B cell (primary cell): ENCODE measurements at places on chromosomes 16 and 17. TPM values are rescaled to one million over a fixed set of nuclear protein-coding genes. Genes with fewer than 3 reads are reported as not detected.
A peak's percentile ranks its signal among the peaks of the same experiment; 100 is the strongest.

OR4D1 gene
- not detected in 2 replicates for total RNA-seq

OTOP3 gene
- not detected in 2 replicates for total RNA-seq

DNA sequence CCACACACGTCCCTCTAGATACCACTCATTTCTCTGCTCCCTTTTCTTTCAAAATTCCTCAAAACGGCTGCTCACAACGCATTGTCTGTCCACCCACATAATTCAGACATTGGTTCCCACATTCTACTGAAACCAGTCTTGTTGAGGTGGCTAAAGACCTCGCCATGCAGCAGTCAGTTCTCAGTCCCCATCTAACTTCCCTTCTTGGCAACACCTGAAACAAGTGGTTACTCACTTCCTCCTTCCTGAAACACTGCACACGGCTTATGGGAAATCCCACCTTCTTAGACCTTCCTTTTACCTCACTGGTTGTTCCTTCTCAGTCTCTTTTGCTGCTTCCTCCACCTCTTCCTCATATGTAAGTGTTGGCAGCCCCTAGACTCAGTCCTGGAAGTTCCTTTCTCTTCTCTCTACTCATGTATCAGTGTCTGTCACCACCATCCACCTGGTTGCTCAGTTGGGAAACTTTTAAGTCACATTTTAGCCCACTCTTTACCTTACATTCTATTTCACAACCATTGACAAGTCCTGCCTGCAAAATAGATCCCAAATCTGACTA is 277.1 kb downstream of the CEP112 start:
- H3K36me3 ChIP-seq: no peaks in the 10 kb centered on the region
- DNase-seq: peak; percentile 39
- peak overlapping the region; percentile 40 for H3K27ac ChIP-seq
- H3K27me3 ChIP-seq: no peaks in the 10 kb centered on the region

DNA sequence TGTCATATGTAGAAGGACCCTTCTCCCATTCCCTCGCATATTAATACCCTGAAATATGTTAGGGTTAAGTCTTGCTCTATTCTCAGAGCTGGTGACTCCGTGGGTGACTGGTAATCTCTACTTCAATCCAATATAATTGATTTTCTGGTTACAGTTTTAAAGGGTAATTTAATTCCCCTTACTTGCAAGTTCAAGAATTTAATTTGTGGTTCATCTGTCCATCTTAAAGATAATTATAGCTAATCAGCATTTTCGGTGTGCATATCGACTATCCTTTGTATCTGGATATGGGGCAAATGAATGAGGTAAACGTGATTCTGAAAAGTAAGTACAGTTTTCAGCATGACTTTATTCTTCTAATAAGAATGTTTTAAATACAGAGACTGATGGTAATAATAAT is 250.0 kb downstream of the CNTNAP4 start:
- H3K27ac ChIP-seq: no peak overlapping the region
- H3K4me3 ChIP-seq: no peak overlapping the region

- DNase-seq: no peak
- peaks cover 75% of the 10 kb centered on the region for H3K4me1 ChIP-seq
- H3K27ac ChIP-seq: peak overlapping the region; percentile 92
- H3K27me3 ChIP-seq: no peaks in the 10 kb centered on the region
Measured at GRCh38 chr16:85948138-85948509, 49.2 kb downstream of the IRF8 start.

DNA sequence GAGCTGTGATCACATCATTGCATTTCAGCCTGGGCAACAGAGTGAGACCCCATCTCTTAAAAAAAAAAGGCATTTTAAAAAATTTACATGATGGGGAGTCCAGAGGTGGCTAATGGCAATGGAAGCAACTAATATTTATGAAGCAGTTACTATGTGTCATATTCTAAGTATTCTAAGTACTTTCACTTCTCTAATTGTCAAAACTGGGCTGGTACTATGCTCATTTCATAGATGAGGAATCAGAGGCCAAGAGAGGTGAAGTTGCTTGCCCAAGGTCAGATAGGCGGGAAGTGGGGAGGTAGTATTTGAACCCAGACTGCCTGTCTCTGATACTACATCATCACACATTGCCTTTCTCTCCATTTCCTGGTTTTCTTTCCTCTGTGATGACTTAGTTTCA is 50.7 kb downstream of the SLC5A11 start:
- H3K4me3 ChIP-seq: no peak overlapping the region
- H3K27ac ChIP-seq: no peak overlapping the region
- H3K36me3 ChIP-seq: no peaks in the 10 kb centered on the region

DNA sequence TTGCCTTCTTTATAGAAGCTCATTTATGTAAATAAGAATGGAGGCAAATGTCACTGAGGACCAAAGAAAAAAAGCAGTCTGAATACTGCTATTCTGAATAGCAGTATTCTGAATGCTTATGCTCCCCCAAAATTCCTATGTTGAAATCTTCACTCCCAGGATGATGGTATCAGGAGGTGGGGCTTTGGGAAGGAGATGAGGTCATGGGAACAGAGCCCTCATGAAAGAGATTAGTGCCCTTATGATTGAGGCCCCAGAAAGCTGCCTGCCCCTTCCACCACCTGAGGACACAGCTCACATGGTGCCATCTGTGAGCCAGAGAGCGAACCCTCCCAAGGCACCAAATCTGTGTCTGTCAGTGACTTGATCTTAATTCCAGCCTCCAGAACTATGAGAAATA is 28.8 kb downstream of the HEATR6 start:
- H3K4me1 ChIP-seq: no peaks in the 10 kb centered on the region
- no peaks in the 10 kb centered on the region for H3K27me3 ChIP-seq
- no peak overlapping the region for H3K27ac ChIP-seq
- no peak for DNase-seq
- peaks cover 92% of the 10 kb centered on the region for H3K36me3 ChIP-seq

DNA sequence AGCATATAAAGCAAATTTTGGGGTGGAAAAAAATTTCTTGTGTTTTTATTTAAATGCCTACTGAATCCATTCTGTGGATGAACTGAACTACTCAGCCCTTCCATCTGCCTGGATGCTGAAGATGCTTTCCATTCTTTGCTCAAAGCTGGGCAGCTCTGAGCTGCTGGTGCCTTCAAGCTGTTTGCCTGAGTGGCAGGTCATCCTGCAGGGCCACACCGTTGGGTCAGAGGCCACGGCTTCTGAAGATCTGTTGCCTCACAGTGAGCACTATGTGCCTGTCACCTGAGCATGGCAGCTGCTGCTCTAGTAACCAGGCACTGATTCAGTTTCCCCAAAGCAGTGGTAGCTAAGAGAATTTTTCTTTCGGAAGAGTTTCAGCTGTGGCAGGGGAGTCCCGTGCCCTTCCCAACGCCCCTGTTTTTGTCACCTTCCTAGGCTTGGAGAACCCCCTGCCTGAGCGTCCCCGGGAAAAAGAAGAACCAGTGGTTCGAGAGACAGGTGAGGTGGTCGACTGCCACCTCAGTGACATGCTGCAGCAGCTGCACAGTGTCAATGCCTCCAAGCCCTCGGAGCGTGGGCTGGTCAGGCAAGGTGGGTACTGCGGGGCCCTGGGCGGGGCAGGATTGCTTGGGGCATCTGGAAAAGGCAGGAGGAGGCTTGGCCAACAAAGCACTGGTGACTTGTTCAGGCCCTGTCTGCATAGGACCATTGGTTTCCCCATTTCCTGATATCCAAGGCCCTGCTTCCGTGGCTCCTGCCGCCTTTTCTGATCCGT is 8.5 kb downstream of the PLK1 start:
- no peaks in the 10 kb centered on the region for H3K27me3 ChIP-seq
- DNase-seq: no peak
- H3K27ac ChIP-seq: no peak overlapping the region
- no peaks in the 10 kb centered on the region for H3K4me1 ChIP-seq

DNA sequence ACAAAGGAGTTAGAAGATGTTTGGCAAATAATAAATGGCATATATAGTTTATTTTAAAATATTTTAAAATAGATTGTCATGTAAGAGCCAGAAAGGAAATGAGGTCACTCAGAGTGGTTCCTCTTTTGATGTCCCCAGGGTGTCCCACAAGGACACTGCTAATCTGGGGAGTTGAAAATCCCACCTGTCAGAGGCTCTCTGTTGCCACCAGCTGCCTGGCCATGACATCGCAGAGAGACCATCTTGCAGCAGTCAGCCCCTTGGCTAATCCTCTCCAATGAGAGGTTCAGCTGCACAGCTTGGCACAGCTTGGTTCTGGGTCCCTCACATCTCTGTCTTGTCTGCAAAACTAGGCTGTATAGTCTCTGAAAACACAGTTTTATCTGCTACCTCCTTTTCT is 11.0 kb upstream of the RBFOX1 start:
- no peak overlapping the region for H3K27ac ChIP-seq
- no peak overlapping the region for H3K4me3 ChIP-seq
- no peaks in the 10 kb centered on the region for H3K4me1 ChIP-seq
- H3K27me3 ChIP-seq: no peaks in the 10 kb centered on the region
- DNase-seq: no peak
- H3K36me3 ChIP-seq: no peaks in the 10 kb centered on the region

DNA sequence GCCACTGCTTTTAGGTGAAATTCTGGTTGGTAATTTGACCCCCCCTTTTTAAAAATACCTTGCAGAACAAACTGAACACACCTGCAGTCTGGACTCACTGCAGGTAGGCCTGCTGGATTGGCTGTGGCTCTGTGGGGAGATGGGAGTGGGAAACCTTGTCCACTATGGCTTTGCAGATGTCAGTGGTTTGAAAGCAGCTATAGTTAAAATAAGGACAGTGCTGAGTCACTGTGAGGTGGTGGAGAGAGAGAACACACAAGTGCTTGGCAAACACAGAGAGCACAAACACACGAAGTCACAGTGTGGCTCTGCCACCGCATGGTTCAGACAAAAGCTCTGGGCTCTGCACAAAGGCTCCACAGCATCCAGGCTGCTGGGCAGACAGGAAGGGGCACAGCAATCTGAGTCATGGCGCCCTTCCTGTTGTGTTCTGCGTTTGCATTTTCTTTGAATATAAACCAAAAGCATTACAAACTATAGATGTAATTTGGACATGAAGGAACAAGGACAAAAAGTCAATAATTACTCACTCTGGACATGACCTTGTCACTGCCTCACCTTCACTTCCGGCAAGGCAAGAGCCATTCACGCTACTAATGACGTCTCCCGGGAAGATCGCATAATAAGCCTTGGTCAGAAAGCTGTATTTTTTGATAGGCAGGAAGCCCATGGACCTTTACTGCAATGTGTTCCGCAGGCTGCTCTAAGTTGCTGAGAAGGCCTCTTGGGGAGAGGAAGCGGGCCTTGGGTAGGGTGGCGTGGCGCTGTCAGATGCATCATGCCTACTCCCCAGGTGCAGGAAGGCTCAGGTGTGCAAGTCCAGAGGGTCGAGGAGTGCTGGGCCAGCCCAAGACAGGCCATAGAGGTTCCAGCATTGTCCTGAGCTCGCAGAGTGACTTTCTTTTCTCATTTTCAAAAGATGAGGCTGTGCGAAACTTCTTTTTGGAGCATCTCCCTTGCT is 60.1 kb upstream of the MED9 start:
- H3K27me3 ChIP-seq: no peaks in the 10 kb centered on the region
- no peak overlapping the region for H3K27ac ChIP-seq
- peaks cover 2% of the 10 kb centered on the region for H3K4me1 ChIP-seq

DNA sequence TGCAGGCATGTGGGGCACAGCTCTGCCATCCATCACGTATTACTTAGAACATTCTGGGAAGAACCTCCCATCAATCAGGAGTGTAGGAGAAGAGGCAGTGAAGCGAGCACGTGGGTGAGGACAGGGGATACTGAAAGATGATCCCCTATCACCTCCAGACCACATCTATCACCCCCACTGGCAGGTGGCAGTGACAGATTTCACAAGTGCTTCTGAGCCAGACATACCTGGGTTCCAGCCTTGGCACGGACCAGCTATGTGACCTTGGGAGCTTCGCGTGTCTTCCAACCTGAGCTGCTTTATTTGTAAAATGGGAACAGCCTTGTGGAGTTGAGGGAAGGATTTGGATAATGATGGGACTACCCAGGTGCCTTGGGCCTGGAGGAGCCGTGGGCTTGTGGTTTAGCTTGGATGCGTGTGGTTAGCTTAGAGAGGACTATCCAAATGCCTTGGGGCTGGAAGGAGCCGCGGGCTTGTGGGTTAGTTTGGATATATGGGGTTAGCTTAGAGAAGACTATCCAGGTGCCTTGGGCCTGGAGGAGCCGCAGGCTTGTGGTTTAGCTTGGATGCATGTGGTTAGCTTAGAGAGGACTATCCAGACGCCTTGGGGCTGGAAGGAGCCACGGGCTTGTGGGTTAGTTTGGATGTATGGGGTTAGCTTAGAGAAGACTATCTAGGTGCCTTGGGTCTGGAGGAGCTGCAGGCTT is 206.4 kb downstream of the ENGASE start:
- no peak for DNase-seq
- H3K27me3 ChIP-seq: no peaks in the 10 kb centered on the region
- H3K4me1 ChIP-seq: no peaks in the 10 kb centered on the region
- no peaks in the 10 kb centered on the region for H3K36me3 ChIP-seq

DNA sequence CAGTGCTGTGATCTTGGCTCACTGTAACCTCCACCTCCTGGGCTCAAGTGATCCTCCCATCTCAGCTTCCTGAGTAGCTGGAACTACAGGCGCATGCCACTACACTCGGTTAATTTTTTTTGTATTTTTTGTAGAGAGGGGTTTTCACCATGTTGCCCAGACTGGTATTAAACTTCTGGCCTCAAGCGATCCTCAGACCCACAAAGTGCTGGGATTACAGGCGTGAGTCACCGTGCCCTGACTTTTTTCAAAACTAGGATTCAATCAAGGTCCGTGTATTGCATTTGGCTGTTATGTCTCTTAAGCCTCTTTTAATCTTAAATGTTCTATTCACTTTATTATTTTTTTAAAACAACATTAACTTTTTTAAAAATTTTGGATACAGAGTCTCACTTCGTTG is 4.3 kb upstream of the CCL22 start:
- no peaks in the 10 kb centered on the region for H3K27me3 ChIP-seq
- no peak for DNase-seq
- H3K27ac ChIP-seq: no peak overlapping the region
- H3K4me3 ChIP-seq: no peak overlapping the region

DNA sequence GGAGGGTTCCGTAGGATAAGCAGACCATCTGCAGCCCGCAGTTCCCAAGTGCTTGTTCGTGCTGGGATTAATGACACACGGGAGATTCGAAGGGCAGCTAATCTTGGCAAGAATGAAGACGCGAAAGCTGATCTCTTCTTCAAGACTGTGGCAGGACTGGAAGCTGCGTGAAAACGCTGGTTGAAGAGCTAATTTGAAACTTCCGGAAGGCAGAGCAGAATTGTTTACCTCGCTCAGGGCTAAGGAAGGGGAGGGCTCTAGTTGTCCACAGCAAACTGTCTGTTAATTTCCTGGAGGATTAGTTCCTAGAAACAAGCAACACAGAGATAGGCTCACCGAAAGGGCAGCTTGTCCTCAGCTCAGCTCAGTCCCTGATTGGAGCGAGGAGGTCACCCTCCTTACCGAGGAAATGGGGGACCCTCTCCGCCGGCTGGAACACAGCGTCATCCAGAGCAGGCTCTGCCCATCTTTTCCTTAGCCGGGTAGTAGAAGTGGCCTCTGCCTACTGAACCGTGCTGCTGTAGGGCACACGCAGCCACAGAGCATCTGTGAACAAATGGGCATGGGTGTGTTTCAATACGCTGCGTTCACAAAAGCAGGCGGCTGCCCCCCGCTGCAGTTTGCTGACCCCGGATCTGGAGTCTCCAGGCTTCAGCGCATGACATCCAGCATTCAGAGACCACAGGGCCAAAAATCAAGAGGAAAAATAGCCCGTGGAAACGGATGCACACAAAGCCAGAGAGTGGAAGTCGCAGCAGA is 16.7 kb upstream of the BAIAP2 start:
- no peaks in the 10 kb centered on the region for H3K36me3 ChIP-seq
- peak; percentile 47 for DNase-seq
- H3K4me1 ChIP-seq: peaks cover 15% of the 10 kb centered on the region
- H3K4me3 ChIP-seq: peak overlapping the region; percentile 60
- H3K27ac ChIP-seq: peak overlapping the region; percentile 68
